DMS79 (cell line): ENCODE measurements at places on chromosomes 6 and 20.

DNA sequence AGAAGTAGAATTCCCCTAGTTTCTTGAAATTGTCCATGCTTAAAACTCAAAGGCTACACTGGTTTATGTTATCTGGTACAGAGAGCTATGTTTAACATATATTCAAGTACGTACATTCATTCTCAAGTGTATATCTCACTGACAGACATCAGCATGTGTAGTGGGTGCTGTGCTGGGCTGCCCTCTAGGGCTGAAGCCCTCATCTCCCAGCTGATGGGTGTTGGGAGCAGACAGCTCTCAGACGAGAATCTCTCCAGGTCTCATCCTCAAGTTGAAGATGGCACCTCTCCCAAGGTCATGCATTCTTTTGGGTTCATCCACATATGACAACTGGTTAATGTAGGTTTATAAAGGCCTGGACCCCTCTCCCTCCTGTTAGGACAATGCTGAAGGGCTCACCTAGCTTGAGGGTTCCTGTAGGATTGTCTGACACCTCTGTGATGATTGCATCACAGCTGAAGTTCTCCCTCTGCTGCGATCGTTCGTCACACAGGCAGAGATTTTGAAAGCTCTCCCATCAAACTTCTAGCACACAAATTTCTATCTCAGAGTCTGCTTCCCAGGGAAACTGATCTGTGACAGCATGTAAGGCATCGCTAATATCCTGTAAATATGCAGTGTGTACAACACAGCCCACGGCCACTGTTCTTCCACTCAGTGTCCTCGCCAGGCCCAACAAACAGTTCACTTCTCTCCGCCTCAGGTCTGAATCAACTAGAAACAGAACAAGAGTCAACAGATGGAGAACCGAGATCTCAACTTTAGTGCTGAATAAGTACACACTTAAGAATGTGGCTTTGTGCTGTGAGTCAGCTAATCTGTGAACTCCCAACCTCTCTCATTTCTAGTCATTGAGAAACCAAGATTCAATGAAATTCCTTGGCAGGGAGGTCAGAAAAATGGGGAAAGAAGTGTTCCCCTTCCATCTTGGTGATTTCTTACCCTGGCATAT is 43.2 kb downstream of the PREP start:
- DNase-seq, result no peak

DNA sequence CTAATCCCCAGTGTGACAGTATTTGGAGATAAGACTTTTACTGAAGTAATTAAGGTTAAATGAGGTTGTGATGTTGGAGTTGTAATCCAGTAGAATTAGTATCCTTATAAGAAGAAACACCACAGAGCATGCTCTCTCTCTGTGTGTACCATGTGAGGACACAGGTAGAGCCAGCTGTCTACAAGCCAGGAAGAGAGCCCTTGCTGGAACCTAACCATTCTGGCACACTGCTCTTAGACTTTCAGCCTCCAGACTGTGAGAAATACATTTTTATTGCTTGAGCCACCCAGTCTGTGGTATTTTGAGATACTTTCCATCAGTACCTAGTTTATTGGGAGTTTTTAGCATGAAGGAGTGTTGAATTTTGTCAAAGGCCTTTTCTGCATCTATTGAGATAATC is 110.2 kb downstream of the PHF3 start:
- DNase-seq, result no peak

DNA sequence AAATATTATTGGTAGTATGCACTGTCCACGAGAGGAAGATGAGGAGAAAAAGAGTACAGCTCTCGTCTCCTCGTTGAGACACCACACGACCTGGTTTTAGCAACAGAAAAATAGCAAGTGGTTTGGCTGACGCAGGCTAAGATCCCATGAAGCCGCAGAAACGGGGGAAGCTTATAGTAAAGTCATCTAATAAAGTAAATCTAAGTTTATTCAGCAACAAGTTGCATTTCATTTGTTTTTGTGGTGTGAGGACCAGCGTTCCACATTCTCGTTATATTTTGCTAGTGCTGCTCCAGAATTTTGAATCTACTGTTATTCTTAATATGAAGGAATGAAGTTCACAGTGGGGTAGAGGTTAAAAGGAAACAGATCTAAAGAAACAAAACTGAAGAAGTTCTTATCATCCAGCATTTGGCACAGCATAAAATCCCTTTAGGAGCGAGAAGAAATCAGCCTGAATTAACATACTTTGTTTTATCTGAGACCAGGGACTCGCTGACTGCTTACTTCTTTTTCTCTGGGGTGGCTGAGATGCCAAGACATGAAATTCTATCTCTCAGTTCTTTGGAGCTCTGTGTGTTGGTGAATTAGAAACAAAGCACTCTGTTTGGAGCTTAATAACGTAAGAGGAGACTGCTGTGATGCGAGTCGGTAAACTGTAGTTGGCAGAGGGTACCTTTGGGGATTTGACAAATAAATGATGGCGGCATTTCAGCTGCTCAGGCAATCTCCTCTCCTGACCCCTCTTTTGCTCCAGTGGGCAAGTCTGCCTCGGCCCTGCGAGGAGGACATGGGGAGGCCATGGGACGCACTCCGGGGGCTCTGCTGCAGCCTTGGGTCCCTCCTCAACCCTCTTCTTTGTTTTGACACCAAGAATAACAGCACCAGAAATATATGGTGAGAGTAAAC is 24.9 kb upstream of the IRF4 start:
- no peak for DNase-seq

- DNase-seq, result no peak
Measured at GRCh38 chr20:12729326-12729725, 279.4 kb upstream of the SPTLC3 start.

DNA sequence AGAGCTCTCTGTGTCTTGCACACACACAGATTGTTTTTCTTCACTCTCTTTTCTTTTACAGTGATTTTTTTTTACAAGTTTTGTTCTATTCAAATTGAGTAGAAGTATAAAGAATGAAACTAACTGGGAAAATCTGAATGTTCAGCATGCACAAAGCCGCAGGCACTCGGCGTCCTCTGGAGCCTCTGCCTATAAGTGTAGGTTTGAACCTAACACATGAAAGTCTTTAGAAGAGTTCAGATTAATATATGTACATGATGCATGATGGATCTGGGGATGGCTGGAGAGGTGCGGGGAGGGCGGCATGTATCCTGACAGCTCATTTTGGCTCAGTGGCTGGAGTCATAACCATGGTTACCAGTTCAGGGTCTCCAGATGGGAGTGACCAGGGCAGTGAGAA is 301.1 kb upstream of the CDH4 start:
- no peak for DNase-seq

DNA sequence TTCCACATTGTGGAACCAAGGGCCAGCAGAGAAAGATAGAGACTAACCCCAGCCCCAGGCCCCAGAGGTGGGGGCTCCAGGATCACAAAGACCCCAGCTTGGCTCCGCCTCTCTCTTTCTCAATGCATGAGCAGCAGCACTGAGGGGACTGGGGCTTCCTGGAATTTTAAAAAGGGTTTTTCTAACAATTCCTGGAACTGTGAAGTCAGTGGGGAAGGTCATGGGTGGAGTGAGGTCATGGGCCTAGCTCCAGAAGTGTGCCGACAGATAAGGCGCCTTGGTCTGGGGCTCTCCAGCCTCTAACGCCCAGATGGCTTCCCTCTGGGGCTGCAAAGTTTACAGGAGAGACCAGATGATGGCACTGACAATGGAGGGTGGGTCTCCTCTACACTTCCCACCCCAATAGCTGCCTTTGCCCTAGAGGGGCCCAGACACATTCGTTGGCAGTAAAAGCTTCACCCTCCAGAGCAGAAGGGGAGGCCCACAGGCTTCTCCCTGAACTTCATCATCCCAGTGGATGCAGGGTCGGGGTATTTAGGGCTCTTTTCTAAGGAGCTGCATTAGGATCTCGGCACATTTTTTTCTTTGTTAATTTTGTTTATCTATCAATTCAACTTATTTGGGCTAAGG is 46.9 kb upstream of the CD93 start:
- no peak for DNase-seq

DNA sequence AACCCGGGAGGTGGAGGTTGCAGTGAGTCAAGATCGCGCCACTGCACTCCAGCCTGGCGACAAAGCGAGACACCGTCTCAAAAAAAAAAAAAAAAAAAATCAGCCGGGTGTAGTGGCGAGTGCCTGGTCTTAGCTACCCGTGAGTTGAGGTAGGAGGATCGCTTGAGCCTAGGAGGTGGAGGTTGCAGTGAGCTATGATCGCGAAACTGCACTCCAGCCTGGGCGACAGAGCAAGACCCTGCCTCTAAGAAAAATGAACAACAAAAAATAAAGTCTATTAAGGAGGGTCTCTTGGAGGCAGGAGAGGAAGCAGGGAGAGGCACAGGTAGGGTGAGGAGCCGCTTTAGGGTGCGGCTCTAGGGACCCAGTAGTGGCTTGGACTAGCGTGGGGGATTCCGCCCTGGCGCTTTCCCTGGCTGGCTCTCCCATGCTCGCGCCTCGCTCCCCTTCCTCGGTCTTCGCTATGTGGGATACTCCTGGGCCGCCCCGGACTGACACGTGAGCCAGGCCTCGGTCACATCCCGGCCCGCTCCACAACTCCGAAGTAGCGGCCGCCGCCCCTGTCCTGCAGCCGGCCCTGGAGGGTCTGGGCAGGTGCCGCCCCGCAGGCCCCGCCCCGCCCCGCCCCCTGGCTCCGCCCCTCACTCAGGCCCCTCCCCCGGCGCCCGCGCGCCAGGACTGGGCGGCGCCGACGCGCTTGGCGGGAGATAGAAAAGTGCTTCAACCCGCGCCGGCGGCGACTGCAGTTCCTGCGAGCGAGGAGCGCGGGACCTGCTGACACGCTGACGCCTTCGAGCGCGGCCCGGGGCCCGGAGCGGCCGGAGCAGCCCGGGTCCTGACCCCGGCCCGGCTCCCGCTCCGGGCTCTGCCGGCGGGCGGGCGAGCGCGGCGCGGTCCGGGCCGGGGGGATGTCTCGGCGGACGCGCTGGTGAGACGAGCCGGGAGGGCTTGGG is at the start of gene MYBL2:
Gene MYBL2, plus strand, starts transcription at position 739 of the 953 bp plus-strand sequence. Its CDS starts 170 bp downstream, at position 909.
- DNase-seq, result no peak

DNA sequence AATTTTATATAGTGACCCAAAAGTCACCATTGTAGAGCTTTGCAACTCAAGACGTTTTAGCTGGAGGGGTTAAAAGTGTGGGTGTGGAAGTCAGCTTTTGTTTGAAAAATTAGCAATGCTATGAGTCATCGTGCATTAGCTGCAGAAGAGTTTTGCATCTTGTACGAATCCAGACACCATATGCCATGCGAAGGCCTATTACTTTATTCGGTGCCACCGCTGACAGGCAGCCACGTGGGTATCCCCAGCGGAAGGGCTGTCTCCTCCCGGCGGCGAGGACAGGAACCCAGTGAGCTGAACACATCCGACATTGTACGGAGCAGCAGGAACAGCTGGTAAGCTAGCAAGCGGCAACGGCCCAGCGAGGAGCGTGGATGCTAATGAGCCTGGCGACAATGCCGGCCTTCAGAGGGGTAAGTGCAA is 84.4 kb downstream of the INSM1 start:
- DNase-seq, result no peak

- no peak for DNase-seq
Measured at GRCh38 chr20:41287327-41287726, 30.2 kb downstream of the ZHX3 start.

DNA sequence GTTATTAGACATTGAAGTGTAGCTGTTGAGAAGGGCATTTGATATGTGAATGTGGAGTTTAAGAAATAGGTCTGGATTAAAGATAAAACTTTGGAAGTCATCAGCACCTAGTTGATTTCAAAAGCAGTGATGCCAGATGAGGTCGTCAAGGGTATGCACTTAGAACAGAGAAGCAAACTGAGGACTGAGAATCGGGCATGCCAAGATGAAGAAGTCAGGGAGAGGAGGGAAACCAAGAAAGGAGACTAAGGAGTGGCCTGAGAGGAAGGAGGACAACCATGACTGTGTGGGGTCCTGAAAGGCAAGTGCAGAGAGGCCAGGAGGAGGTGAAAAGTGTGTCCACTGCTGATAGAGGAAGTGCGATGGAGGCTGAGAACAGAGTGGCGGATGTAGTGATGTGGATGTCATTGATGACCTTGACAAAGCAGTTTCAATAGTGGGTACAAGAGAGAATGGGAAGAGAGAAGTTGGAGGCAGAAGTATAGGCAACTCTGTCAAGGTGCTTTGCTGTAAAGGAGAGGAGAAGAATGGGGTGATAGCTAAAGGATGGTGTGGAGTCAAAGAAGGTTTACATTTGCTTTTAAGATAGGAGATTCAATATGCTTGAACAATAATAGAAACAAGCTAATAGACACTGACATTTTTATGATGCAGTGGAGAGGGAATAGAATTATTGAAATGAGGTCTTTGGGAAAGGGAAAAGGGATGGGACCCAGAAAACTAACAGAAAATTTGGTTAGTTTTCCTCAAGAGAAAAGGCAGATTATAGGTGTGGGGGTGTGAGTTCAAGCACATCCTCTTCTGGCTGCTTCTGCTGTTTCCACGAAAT is 139.7 kb upstream of the TMEM170B start:
- DNase-seq, result no peak

- no peak for DNase-seq
Measured at GRCh38 chr20:38947931-38948362, 14.2 kb upstream of the DHX35 start.

DNA sequence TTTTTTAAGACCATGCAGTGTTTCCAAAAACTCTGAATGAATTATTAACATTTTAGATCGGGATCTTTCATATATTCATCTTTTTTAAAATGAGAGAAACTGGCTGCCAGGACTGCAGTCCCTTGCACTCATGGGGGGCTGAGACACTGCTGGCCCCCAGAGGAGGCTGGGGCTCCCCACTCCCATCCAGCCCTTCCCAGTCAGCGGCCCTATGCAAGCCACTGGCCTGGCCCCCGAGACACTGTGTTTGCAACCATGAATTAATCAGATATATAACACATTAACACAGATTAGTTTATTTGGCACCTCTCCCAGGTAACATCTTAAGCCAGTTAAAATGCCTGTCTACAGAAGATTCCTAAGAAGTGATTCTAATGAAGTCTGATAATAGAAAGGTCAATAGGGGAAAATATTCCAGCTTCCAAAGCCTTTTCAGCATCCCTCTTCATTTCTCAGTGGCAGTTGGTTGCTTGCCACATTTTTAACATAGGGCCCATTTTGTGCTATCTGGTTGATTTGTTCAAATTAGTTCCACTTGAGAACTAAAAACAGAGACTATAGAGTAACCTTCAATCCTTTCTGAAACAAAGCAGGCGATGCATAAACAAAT is 184.4 kb upstream of the FBXL4 start:
- DNase-seq, result no peak

DNA sequence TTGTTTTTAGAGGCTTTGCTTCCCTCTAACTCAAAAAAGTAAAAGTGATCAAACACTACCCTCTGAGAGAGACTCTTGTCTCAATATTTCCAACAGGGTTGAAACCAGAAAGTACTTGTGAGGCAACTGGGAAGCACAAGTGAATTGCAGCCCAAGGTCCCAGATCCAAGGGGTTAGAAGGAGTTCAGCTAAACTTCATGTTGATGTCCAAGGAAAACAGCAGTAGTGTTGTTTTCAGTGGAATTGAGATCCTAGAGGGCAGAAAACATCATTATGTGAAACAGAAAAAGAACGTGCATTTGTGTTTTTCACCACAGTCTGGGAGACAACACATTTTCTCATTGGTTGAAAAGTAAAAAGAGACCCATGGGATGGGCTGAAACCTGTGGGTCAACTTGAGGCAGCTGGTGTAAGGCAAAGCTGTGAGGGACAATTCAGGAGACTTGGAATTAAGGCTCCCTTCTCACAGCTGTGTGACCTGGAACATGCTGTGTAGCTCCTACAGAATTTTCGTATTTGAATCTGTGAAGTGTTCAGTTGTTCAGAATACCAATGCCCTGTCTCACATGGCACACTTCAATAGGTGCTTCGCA is 508.3 kb downstream of the BMP2 start:
- DNase-seq, result no peak

GRCh38 chr6:145199961-145200360 is 535.4 kb downstream of the EPM2A start:
- no peak for DNase-seq
